ENCODE measurements at places on chromosomes 1 and 21.

DNA sequence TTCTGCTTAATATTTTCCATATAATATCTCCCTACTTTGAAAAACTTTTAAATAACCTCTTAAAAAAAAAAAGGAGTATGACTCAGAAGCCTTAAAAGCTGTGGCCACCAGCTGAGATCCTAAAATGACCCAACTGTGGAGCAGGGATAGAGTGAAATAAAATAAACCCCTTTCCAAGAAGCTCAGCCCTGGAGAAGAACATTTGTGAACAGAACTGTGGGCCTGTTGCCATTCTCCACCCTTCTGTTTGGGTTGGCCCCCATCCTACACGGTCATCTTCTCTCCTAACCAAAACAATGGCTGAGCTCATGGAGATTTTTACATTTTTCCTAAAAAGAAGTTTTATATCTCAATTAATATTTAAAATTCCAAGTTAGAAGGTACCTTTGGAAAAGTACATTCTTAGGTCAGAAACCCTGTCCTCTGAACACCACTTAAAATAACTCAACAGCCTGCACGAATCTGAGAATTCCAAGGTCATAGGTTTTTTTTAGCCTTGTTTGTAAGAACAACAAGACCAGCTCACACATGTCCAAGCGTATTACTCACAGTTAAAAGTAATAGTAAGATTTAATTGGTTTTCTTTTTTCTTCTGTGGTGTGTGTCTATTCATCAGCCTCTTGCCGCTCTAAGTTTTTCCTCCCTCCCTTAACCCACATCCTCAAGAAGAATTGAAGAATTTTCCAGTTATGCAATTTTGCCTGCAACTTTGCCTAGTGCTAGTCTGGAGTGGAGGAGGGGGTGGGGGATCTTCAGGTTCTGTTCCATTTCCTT is 107.7 kb upstream of the ERRFI1 start:
- DNase-seq = peak; percentile 75

GRCh38 chr21:39386194-39386593 is 37.3 kb upstream of the HMGN1 start:
- DNase-seq = no peak

- DNase-seq = no peak
Observed at GRCh38 chr1:156930483-156930882, 10.1 kb downstream of the LRRC71 start.

DNA sequence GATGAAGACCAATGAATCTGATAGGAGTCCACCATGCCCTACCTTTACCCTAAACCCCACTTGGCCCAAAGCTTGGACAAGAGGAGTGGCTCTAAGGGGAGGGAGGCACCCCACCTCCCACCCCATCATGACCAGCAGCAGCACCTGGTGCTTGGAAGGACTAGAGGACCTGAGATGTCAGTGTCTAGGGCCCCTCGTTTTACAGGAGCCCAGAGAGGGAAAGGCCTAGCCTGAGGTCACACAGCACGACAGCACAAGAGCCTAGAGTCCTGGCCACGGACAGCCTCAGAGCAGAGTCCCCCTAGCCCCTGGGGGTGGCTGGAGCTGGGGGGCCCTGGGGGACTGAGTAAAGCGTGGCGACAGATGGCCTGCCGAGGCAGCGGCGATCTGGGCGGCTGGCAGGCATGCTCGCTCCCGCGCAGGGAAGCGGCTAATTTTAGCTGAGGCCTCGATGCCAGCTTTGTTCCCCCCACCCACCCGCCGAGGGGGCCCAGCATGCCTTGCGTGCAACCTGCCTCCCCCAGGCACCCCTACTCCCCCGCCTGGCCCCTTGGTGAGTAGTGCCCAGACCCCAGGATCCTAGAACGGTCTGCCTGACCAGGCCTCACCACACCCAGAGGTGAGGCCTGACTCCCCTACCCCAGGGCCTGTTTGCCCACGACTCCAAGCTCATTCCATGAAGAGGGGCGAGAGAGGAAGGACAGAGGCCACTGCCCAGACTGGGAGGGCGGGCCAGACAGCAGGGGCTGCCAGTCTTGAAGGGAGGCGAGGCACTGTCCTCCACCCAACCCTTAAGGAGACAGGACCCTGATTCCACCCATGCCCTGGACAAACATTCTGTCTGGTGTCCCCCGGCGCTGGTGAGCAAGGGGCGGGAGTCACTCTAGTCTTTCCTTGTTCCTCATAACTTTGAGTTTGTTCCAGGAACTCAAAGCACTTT is 39.0 kb downstream of the AHDC1 start:
- DNase-seq = no peak

DNA sequence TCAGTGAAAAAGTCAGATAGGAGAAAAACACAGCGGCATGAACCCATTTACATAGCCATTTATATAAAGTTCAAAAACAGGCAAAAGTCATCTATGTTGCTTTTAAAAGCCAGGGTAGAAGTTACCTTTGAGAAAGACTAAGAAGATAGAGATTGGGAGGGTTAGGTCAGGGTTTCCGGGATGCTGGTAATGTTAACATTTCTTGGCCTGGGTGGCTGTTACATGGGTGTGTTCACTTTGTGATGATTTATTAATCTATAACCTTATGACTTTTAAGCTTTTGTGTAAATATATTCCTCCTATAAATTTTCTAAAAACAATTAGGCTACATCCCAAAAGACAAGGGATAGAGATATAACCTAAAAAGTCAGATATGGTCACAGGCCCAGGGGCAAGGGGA is 15.0 kb upstream of the FAM20B start:
- DNase-seq = no peak

GRCh38 chr1:166924823-166925541 is 48.9 kb upstream of the TADA1 start:
- DNase-seq = no peak

- DNase-seq = no peak
Observed at GRCh38 chr1:10242135-10242534, 31.8 kb downstream of the KIF1B start.

GRCh38 chr1:61097317-61097716 is 15.0 kb downstream of the NFIA start:
- no peak for DNase-seq

DNA sequence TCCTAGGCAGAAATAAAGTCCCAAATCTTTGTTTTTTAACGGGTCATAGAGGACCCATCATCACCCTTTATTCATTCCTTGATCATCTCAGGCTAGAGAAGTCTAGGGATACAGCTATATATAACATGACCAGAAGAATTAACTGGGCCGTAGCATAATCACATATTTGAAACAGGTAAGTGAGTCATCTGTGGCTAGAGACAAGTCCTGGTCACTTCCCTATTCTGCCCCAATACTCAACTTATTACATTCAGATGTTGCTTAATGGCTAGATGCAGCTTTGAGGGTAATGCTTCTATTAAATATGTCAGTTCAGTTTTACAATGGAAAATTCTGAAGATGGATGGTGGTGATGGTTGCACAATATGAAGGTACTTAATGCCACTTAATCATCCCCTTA is 47.0 kb downstream of the EXO1 start:
- DNase-seq = no peak

DNA sequence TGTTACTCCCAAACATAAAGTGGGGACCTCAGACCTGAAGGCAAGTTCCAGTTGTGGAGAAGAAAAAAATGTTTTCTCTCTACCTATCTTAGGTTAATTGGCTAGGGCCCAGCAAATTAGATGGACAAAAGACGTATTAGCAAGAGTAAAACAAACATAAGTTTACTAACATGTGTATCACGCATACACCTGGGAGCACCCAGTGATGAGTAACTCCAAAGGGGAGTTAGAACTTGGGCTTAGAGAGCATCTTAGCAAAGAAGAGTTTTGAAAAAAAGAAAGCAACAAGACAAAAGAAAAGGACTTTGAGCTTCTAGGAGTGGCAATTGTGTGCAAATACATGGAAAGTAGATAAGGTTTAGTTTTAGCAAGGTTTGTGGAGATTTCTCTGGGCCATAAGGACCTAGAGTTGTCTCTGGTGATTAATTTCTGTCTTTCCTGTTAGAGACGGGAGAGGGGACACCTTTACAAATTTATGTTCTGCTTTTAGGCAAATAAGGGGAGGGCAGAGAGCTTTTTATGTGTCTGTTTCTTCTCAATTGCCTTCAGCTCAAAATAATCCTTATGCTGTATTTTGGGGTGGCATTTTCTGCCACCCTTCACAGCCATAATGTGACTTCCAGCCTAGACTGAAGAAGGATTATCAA is 76.7 kb upstream of the PTGFRN start:
- no peak for DNase-seq

DNA sequence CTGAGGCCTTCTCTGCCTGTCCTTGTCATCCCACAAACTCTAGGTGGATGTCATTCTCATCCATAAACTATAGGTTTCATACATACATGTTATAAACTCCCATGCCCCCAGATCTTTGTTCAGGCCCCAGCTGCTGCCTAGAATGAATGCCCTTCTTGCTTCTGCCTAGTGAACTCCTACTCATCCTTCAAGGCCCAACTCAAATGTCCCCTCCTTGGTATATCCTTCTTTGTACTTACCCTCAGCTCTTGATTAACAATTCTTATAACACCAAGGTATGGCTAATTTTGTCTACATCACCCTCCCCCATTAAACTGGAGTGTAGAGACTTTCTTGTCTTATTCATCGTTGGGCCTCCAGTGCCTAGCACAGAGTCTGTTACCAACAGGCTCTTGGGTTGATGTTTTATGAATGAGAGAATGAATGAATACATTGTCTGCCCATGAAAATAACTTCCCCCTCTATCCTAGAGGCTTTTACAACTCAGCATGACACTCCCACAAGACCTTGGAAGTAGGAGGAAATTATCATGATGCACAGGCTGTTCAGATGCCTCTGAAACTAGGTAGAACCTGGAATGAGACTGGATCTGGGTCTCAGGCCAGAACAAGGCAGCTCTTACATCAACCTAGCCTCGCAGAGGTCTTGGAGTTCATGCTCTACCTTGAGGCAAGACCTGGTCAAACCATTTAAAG is 26.9 kb downstream of the EPHB2 start:
- DNase-seq = no peak

DNA sequence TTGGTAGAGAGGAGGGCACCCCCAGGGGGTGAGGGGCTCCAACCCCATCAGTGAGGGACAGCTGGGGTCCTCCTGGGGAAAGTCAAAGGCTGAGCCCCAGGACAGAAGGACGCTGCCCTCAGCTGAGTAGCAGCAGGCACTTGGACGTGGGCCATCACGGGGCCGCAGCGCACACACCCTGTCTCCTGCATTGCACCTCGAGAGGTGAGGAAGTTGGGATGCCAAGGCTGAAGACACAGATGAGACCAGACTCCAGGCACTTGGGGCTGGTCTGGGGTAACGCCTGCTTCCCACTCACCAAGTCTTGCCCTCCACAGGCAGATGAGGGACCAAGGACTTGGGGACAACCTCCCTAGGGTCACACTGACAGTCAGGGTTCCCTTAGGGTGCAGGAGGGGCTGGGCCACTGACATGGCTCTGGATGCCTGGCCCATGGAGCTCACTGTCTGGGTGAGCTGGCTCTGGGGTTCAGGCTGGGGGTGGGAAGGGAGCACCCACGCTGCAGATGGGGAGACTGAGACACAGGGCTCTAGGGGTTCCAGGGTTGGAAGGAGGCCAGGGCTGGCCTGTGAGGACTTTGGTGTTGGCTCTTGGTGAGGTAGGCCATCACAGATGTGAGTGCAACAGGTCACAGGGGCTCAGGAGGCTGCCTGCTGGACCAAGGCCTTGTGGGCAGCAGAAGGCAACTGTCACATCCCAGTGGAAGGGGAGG is 16.6 kb upstream of the ZNF678 start:
- no peak for DNase-seq

DNA sequence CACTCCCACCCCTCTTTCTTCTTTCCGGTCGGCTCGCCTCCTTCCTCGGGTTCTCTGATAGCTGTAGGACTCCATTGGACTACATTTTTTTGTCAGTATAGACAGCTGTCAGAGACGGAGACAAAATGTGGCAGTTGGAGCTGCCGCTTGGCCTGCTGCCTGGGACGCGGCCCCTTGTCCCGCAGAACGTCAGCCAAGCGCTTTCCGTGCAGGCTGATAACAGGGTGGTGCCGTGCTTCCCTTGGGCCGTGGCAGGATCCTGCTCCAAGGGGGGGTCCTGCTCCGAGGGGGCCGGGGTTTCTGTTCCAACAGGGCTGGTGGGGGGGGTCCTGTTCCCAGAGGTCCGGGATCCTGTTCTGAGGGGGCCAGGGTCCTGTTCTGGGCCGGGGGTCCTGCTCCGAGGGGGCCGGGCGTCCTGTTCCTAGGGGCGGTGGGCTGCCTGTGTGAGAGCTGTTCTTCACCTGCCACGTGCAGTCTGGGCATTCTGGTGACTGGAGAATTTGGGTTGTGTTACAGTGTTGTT is 4.9 kb downstream of the SKI start:
- no peak for DNase-seq

DNA sequence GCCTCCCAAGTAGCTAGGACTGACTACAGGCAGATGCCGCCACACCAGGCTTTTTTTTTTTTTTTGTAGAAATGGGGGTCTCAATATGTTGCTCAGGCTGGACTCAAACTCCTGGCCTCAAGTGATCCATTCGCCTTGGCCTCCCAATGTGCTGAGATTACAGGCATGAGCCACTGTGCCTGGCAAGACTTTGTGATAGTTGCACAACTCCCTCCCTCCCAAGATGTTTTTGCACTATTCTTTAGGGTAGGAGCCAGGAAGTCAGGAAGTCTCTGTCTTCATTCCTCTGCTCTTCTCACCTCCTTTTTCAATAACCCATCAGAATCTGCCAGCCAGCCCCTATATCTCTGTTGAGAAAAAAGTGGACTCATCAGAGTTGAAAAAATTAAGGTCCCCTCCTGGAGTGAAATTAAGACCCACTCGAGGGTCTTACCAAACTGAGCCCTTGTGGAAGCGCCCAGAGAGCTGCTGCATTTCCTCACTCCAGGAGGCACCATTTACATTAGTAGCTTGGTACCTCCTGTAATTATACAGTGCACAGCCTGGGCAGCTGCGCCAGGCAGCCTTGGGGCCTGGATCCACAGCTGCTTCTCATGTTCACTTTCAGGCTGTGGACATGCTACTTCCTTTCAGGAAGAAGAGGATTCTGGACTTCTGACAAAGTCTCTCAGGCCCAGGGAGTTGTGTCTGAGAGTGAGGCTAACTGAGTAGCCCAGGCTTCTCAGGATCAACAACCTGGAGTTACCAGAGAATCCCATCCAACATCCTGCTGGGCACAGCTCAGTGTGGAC is 24.0 kb downstream of the TCEA3 start:
- no peak for DNase-seq

GRCh38 chr1:18536915-18537314 is 56.2 kb downstream of the KLHDC7A start:
- DNase-seq = no peak

DNA sequence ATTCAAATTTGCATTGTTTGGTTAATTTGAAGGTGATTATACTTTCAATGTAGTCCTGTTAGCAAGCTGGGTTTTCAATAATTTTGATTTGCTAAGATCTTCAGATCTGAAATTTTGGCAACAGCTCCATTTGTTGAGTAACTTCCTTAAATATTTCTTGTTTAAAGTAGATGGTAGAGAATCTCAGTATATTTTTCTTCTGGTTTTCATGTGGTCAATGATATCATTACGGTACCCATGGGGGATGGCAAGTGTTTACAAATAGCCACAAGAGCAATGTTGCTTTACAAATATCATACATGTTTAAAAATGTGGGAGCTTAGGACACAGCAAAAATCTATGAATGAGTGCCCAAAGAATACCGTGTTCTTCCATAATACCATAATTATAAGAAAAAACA is 175.9 kb downstream of the IFI44 start:
- DNase-seq = no peak

All from HS-5 (cell line).